Uterus (tissue), 4 donors: ENCODE measurements at places on chromosomes 16 and 17. TPM values are rescaled to one million over a fixed set of nuclear protein-coding genes. Genes with fewer than 3 reads are reported as not detected.

DNA sequence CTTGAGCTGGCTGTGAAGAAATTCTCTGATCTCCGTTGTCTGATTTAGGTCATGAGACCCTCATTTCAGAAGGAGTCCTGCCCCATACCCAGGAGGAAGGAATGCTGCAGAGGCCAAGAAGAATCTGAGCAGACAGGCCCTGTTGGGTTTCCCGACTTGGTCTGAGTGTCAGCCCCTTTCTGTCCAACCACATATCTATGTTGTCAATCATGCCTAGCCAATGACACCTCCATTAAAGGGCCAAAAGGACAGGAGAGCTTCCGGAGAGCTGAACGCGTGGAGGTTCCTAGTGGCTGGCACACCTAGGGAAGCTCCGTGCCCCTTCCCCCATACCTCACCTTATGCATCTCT is 37.8 kb downstream of the PIMREG start:
- H3K4me1 ChIP-seq, result no peaks in the 10 kb centered on the region
- H3K27me3 ChIP-seq, result no peaks in the 10 kb centered on the region
- H3K36me3 ChIP-seq, result no peaks in the 10 kb centered on the region
- no peak overlapping the region for H3K4me3 ChIP-seq
- no peak overlapping the region for H3K27ac ChIP-seq

DNA sequence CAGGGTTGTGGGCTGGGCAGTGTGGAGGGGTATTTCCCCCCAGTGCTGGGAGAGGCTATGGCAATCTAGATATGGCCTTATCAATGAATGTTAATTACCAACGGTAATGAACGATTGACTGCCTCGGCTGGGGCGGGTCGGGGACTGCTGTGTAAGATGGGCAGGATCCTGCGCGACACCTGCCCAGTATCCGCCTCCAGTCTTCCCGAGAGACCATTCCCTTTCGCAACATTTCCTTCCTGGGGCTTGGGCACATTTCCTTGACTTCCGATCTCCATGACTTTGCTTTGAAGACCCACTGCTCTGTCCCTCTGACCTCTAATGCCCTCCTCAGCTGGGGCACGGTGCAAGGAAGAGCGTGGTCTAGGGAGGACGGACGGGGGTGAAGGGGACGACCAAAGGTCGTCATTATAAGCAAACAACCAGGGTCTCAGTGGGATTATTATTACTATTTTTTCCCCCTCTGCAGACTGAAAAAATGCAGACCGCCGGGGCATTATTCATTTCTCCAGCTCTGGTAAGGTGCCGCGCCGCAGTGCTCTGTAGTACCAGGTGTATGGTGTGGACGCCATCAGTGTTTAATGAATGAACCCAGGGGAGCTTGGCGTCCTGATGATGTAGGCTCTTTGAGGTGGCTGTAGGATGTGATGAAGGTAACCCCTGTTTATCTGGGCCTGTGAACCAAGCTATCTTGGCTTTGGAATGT is 506 bp downstream of the ATP5MC1 start:
- peaks cover 8% of the 10 kb centered on the region for H3K4me1 ChIP-seq
- DNase-seq, result no peak
- no peaks in the 10 kb centered on the region for H3K27me3 ChIP-seq
- peak overlapping the region; percentile 50 for H3K27ac ChIP-seq
- no peaks in the 10 kb centered on the region for H3K36me3 ChIP-seq

DNA sequence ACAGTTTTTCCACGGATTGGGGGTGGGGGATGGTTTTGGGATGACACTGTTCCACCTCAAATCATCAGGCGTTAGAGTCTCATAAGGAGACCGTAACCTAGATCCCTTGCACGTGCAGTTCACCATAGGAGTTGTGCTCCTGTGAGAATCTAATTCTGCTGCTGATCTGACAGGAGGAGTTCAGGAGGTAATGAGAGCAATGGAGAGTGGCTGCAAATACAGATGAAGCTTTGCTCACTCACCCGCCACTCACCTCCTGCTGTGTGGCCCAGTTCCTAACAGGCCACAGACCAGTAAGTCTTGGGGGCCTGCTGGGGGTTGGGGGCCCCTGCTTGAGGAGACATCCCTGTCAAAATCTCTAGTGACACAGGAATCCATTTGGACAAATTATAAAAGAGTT is 29.8 kb downstream of the SLC39A11 start:
- no peak overlapping the region for H3K4me3 ChIP-seq
- no peak overlapping the region for H3K27ac ChIP-seq
- H3K4me1 ChIP-seq, result no peaks in the 10 kb centered on the region
- H3K27me3 ChIP-seq, result no peaks in the 10 kb centered on the region
- no peak for DNase-seq

- DNase-seq, result no peak
- H3K4me1 ChIP-seq, result no peaks in the 10 kb centered on the region
- H3K36me3 ChIP-seq, result no peaks in the 10 kb centered on the region
- no peaks in the 10 kb centered on the region for H3K27me3 ChIP-seq
- H3K27ac ChIP-seq, result no peak overlapping the region
Observed at GRCh38 chr17:48505788-48506187, 25.0 kb downstream of the HOXB1 start.

DNA sequence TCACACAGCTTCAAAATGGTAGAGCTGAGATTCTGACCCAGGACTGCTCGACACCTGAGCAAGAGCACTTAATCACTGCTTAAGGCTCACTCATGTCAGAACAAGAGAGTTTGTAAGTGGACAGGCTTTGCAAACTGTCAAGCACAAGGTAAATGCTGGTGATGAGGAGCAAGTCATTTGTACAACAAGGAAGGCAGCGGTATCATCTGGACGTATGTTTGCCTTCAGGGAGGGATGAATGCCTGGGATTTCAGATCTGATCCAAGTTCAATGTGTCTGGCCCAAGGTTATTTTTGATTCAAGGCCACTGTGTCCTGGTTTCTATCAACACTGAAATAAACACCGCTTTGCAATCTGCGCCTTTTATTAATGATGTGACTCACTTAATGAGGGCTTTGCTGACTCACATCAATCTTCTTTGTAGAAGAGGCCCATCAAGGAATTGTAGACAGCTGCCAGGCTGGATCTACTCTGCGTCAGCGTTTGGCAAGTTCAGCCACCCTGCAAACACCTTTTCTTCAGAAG is 174.4 kb upstream of the HS3ST3A1 start:
- no peaks in the 10 kb centered on the region for H3K27me3 ChIP-seq
- H3K4me1 ChIP-seq, result no peaks in the 10 kb centered on the region
- no peak overlapping the region for H3K27ac ChIP-seq
- no peak for DNase-seq
- no peak overlapping the region for H3K4me3 ChIP-seq

DNA sequence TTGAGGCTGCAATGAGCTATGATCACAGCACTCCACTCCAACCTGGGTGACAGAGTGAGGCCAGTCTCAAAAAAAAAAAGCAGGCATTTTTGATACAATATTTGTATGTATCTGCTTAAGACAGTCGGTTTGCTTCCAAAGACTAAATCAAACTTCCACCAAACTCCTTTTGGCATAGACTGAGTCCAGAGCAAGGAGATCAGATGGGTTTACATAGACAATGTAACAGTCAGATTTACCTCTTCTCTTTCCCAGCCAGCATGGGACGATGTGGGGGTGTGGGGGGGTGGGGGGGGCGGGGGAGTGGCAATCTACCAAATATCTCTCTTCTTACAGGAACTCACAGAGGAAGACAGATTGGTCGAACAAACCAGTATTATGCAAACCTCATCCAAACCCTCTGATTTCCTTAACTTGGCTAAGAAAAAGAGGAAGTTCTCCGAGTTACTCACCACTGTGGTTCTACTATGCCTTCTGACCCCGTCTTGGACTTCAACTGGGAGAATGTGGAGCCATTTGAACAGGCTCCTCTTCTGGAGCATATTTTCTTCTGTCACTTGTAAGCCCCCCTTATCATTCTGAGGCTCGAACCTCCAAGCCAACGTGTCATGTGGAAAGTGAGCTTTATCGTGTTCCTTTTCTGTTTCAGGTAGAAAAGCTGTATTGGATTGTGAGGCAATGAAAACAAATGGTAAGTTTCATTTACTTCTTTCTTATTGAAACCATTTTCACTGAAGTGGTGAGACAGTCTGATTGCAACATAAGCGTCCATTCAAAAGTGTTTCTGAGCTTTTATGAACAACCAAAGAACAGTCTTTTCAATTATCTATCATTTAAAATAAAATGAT is at the start of gene MILR1:
TSS of gene MILR1 (plus strand) at position 451 of the 848 bp plus-strand sequence. CDS start at position 505, 54 bp downstream.
- H3K27ac ChIP-seq, result peak within 1 kb of the TSS; percentile 54
- no peaks in the 10 kb centered on the region for H3K36me3 ChIP-seq
- peak; percentile 52 for DNase-seq

- peak overlapping the region; percentile 58 for H3K4me3 ChIP-seq
- H3K36me3 ChIP-seq, result no peaks in the 10 kb centered on the region
- no peaks in the 10 kb centered on the region for H3K27me3 ChIP-seq
- H3K4me1 ChIP-seq, result no peaks in the 10 kb centered on the region
- DNase-seq, result peak; percentile 67
Observed at GRCh38 chr16:71723537-71724319, 773 bp downstream of the PHLPP2 start.

DNA sequence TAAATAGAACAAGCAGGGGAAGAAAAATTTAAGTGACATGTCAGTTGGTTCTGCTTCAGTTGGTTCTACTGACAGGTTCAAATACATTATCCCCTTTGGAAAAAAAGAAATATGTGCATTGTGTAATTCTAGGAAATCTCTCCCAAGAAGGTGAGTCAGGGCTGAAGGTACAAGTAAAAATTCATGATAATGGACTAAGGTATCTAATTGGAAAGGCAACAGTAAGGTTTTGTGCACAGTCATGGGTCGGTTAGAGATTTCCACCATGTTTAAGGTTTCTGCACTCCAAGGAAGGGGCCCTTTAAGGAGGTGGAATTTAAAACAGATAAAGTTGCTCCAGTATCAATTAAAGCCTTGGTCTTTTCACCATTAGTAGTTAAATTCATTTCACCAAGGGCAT is 17.9 kb upstream of the B4GALNT2 start:
- no peak overlapping the region for H3K4me3 ChIP-seq
- H3K27me3 ChIP-seq, result no peaks in the 10 kb centered on the region
- H3K36me3 ChIP-seq, result no peaks in the 10 kb centered on the region
- no peaks in the 10 kb centered on the region for H3K4me1 ChIP-seq
- DNase-seq, result no peak
- no peak overlapping the region for H3K27ac ChIP-seq

GRCh38 chr17:81244358-81245023 is 5.4 kb downstream of the NDUFAF8 start:
- DNase-seq, result no peak
- no peaks in the 10 kb centered on the region for H3K36me3 ChIP-seq
- no peak overlapping the region for H3K27ac ChIP-seq
- H3K4me1 ChIP-seq, result no peaks in the 10 kb centered on the region
- H3K4me3 ChIP-seq, result no peak overlapping the region

DNA sequence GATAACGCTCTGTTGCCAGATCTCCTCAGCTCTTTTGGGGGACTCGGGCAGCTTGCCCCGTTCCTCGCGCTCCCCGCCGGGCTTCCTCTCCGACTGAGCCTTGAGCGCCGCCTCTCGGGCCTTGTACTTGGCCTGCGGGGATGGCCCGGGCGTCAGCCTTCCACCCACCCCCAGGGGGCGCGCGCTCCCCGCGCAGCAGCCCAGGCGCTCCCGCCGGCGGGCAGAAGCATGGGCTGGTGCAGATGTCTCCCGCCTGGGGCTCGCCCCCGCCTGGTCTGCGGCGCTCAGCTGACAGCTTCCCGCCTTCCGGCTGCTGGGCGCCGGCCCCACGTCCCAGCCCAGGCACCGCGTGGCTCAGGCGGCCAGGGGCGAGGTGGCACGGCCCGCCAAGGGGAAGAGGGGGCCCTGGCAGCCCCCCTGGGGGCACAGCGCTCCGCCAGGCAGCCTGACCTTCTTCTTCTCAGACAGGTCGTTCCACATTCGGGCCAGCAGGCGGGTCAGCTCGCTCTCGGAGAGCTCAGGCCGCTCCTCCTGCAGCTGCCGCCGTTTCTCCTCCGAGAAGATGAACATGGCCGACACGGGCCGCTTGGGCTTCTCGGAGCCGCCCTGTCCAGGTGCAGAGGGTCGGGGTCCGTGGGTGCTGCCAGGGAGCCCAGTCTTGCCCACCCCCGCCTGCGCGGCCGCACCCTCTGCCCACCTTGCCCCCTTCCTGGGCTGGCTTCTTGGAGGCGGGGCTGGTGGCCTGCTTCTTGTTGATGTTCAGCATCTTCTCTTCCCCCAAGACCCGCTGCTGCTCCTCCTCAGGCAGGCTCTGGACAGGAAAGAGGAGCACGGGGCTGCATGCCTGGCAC is 8.9 kb downstream of the UBTF start:
- H3K4me1 ChIP-seq, result peaks cover 14% of the 10 kb centered on the region
- DNase-seq, result peak; percentile 84
- H3K27me3 ChIP-seq, result no peaks in the 10 kb centered on the region
- H3K27ac ChIP-seq, result peak overlapping the region; percentile 51

DNA sequence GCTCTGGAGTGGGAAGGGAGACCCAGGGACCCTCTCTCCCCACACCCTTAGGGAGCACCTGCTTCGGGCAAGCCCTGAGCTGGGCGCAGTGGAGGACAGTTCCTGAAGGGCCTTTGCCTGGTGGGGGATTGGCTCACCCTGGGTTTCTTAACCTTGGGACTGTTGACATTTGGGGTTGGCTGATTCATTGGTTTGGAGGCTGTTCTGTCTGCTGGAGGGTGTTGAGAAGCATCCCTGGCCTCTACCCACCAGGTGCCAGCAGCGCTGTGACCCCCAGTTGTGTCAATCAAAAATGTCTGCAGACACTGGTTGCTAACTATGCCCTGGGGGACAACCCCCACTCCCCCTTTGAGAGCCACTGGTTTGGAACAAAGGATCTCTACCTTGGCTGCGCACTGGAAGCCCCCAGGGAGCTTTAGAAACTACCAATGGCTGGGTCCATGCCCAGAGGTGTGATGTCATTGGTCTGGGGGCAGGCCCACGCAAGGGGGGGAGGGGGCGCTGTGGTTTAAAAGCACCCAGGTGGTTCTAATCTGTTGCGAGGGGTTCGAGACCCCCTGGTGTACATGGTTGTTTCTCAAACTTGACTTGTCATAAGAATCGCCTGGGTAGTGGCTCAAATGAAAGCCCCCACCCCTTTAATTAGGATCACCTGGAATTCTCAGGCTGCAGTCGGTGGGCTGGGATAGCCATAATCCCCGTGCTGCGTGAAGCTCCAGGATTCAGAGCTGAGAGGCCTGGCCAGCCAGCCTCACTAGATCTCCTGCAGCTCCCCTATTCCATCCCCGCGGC is 151.9 kb upstream of the GSE1 start:
- peak overlapping the region; percentile 79 for H3K27ac ChIP-seq
- peaks cover 14% of the 10 kb centered on the region for H3K4me1 ChIP-seq
- no peak overlapping the region for H3K4me3 ChIP-seq
- no peaks in the 10 kb centered on the region for H3K27me3 ChIP-seq
- DNase-seq, result peak; percentile 67
- no peaks in the 10 kb centered on the region for H3K36me3 ChIP-seq

- H3K27ac ChIP-seq, result no peak overlapping the region
- no peaks in the 10 kb centered on the region for H3K27me3 ChIP-seq
- H3K36me3 ChIP-seq, result no peaks in the 10 kb centered on the region
- DNase-seq, result no peak
Observed at GRCh38 chr17:80769936-80770625, 221.6 kb upstream of the CHMP6 start.

- H3K27me3 ChIP-seq, result no peaks in the 10 kb centered on the region
- H3K4me3 ChIP-seq, result no peak overlapping the region
- no peaks in the 10 kb centered on the region for H3K4me1 ChIP-seq
- H3K27ac ChIP-seq, result no peak overlapping the region
- no peak for DNase-seq
Observed at GRCh38 chr17:44928950-44929720, 13.8 kb upstream of the GFAP start.

Gene RNF43
- total RNA-seq, result 1.5 TPM

Gene KRTAP4-4
- total RNA-seq, result not detected

Gene FBXL16
- 0.21 TPM for total RNA-seq

Gene TP53
- total RNA-seq, result 5.9 TPM

Gene CCDC102A
- 23.6 TPM for total RNA-seq
